NCI-H1105 (cell line): ENCODE measurements at places on chromosomes 11 and 22.

GRCh38 chr11:1042626-1043562, 6.4 kb upstream of the MUC6 start:
- no peak for DNase-seq

DNA sequence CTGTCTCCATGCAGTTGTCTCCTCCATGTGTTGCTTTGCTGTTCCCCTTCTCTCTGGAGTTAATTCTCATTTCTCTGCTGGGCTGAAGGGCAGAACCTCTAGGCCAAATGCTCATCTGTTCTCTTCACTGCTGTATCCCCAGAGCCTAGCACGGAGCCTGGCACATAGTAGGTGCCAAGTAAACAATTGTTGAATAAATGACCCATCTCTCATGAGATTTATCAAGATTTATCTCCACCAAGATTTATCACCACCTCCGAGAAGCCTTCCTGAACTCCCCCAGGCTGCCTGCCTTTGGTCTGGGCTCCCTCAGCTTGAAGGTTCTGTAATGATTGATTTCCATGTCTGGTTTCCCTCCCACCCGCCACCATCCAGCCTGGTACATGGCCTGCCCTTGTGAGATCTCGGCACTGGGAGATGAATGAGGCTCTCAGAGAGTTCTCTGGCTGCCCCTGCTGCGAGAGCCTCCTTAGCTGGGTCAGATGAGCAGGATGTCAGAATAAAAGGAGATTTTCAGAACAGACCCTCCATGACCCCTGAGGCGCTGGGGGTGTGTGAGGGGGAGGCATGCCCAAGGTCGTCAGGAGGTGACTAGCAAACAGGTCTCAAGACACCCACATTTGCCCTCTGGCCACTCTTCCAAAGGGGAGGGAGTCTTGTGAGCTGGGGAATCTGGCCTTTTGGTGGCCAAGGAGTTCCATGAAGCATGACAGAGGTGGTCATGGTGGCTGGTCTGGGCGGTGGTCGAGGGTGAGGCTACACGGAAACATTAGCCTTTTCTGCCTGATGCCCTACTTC, 2.4 kb upstream of the GDPD5 start:
- DNase-seq: no peak

- DNase-seq: no peak
Observed at GRCh38 chr11:70732023-70732880, 333.9 kb downstream of the CTTN start.

- DNase-seq: no peak
Observed at GRCh38 chr11:66216911-66217310, 51.5 kb upstream of the RAB1B start.

GRCh38 chr11:898540-899190, 11.9 kb downstream of the CHID1 start:
- no peak for DNase-seq

DNA sequence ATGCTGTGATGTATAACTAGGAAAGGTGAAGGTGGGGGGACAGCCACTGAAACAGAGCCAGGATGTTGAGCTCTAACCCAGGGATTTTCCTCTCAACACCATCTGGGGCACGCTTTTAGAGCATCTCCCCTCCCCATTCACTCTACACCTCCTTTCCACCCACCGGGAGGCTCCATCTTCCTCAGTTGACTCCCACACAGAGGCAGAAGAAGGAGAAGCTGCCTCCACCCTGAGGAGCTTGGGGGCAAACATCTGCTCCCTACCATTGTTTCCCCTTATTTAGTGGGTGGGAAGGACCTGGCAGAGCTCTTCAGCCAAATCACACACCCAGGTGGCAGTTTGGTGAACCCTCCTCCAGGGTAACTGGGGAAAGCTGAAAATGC, 50.0 kb upstream of the ADA2 start:
- no peak for DNase-seq

- no peak for DNase-seq
Observed at GRCh38 chr11:86403458-86403857, 28.8 kb downstream of the CCDC81 start.

DNA sequence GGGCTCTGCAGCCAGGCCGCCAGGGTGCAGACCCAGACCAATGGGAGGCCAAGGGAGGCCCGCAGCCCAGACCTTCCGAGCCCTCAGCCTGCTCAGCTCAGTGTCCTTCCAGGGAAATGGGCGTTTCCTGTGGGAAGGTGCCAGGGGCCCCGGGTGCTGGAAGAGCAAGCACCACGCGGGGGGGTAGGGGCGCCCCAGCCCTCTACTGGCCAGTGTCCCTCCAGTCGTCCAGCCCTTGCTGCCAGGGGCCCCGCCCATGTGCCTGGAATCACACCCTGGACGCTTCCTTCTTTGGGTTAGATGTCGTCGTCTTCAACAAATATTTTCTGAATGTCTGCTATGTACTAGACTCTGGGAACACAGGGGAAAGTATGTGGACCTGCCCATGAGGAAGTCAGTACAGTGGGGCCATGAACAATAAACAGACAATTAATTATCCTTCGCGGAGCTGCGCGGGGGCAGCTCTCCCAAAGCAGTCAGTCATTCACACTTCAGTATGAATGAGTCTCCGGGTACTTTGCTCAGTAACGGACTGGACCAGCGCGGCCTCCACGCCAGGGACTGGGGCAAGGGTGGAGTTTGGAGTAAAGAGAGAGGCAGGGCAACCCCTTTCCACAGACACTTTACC, 60.2 kb downstream of the CDKN1C start:
- no peak for DNase-seq

DNA sequence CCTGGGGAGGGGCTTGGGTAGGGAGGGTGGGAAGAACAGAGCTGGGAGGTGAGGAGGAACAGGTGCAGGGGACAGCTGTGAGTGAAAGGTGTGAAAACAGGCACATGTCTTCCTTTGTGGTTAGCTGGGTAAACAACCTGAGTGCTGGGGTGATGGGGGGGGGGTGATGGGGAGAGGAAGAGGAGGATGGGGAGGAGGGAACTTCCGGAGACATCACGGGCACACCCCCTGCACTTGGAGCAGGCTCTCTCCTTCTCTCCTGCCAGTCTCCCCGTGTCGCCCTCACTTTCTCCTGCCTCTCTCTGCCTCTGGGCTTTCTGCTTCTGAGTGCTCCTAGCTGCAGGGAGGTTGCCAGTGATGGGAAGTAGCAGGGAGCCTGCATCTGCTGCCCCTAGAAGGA, 8.8 kb downstream of the CXCR5 start:
- DNase-seq: peak; percentile 90

- no peak for DNase-seq
Observed at GRCh38 chr11:11211186-11211585, 141.9 kb downstream of the CSNK2A3 start.

DNA sequence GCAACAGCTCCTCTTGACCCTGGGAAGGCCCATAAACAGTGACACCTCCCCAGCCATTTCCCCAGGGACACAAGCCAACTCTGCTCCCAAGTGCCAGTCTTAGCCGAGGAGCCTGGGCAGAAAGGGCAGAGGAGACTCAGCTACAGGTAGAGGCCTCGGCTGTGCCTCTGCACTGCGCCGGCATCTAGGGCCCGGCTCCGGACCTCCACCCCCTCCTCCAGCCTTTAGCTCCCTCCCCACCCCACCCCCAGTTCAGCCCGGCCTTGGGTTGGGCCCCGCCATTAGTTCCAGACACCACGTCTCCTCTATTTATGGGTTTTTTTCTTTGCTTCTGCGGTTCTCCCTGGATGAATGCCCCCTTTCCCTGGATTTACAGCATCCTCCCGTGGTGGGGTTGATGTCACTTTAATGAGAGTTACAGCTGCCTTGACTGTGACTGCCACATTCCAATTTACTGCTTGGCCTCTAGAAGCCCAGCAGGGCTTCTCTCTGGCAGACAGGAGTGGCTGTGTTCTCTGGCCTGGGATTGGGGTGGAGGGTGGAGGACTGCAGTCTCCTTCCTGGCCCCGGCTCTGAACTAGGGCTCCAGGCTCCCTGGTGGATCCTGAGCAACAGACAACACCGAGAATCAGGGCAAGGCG, 13.5 kb upstream of the OAF start:
- DNase-seq: no peak

GRCh38 chr22:31818481-31819392, 64.9 kb downstream of the DEPDC5 start:
- DNase-seq: no peak

- peak; percentile 59 for DNase-seq
Observed at GRCh38 chr22:38921120-38921519, 36.3 kb upstream of the APOBEC3A start.

- DNase-seq: no peak
Observed at GRCh38 chr11:100805506-100806199, 118.6 kb downstream of the ARHGAP42 start.

- no peak for DNase-seq
Observed at GRCh38 chr22:48568736-48569330, 1258.8 kb downstream of the BRD1 start.

GRCh38 chr11:130551388-130551787, 102.9 kb downstream of the ADAMTS15 start:
- DNase-seq: no peak

- DNase-seq: no peak
Observed at GRCh38 chr11:61969838-61970662, 2.6 kb upstream of the FTH1 start.

- no peak for DNase-seq
Observed at GRCh38 chr22:50470491-50470890, 4.3 kb downstream of the SBF1 start.

DNA sequence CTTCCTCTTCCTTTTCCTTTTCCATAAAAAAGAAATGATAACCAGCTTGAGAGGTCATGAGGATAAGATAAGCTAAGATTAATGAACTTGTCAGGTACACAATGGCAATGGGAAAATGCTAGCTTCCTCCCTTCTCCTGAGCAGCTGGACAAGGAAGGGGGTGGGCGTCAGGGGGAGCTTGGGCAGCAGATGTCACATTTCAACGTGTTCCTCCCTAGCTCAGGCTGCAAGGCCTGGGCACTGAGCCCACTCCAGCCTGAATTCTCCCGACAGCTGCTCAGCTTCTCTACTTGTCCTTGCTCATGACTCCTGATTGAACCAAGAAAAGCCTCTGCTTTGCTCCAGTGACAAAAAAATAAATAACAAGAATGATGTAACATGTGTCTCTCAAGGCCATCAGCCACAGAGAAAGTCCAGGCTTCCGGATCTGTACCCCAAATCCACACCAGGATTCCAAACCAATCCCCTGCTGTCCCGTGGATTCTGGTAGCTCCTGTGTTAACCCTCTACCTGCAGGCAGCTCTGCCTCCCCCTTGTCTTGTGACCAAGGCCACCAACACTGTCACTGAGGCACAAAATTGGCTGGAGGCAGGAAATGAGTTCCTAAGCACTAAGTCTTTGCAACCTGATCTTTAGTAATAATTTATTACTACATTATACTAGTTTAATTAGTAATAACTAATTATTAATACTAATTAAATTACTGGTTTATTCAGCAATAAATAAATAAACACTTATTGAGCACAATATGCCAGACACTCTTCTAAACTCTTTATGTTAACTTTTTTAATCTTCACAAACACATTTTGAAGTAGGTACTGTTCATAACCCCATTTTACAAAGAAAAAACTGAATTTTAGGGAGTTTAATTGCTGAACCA, 146.5 kb downstream of the CCDC34 start:
- peak; percentile 39 for DNase-seq

DNA sequence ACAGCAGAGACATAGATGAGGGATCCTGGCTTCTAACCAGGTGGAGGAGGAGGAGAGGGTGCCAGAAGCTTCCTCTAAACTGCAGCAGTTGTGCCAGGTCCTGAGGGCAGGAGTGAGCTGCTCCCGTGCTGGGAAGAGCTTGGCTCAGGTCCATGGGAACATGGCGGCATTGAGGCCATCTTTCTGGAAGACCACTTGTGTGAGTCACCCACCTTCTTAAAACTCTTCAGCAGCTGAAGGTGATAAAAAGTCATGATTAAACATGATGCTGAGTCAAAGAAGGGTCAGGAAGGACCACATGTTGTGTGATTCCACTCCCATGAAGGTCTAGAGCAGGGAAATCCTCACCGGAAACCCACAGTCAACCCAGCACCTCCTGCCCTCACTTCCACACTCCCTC, 35.1 kb downstream of the LINC01488 start:
- no peak for DNase-seq

DNA sequence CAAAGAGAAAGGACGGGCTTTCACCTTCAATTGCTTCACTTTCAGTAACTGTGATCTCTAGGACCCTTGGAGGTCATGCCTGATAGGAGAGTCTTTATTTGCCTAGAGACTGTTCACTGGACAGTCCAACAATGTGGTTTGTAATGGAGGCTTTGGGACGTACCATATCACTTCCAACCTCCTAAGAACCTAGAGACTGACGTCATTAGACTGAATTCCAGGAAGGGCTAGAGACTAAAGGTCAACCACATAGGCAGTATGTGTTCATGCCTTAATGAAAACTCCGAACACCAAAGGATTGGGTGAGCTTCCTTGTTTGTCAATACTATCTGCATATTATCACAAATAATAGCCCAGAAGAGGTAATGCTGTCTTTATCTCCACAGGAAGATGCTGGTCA, 53.7 kb upstream of the CNTN5 start:
- DNase-seq: no peak

- DNase-seq: no peak
Observed at GRCh38 chr22:19847345-19847632, 7.4 kb downstream of the GNB1L start.

DNA sequence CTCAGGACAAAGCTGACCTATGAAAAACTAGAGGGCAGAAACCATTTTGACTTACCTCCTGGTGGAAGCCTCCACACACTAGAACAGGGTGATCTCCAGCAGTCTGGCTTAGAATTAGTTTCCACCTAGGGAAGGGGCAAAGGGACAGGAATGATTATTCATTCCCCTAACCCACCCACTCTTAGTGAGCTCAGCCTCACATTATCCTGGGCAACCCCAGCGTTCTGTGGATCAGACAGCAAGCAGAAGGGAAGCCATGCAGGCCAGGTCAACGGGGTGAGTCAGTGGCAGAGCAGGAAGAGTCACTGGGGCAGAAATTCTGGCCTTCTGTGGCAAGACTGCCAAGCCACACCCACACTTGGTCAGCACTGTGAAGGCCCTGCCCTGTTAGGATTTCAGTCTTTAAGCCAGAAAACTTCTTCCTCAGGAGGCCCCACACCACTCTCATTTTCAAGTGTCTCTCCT, 10.5 kb downstream of the NUMA1 start:
- DNase-seq: no peak

- no peak for DNase-seq
Observed at GRCh38 chr11:60183591-60184205, 815 bp upstream of the MS4A6A start.

DNA sequence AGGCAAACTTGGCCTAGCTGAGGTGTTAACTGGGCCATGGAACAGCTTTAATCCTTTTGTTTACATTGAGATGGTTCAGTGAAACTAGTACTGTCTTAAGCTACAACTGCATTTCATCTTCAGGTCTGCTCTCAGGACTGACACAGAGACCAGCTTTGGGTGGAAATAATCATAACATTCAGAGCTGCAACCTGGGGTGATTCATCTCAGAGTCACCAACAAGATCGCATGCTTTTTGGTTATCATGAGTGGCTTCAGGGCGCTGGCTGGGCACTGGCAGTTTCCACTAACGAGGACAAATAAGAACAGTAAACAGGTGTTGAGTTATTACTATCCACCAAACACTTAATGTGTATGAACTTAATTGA, 60.9 kb upstream of the PAX6 start:
- no peak for DNase-seq
